AG04449 (cell line): ENCODE measurements at places on chromosomes 13 and 19.
A peak's percentile ranks its signal among the peaks of the same experiment; 100 is the strongest.

DNA sequence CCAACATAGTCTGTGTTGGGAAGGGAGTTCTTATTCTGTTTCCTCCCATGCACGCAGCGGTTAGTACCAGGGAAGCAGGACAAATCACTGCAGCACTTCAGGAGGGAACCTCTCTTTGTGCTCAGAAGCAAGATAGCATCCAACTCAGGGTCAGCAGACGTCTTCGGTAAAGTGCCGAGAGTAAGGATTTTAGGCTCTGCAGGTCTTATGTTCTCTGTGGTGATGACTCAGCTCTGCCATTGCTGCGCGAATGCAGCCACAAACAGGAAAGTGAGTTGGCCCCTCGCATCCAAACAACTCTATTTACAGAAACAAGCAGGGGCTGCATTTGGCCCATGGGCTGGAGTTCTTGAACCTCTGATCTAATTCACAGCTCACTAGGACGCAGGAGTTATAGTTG is 122.1 kb upstream of the SPATA13 start:
- DNase-seq = no peak

- DNase-seq = no peak
Observed at GRCh38 chr13:28671126-28671792, 12.3 kb downstream of the POMP start.

DNA sequence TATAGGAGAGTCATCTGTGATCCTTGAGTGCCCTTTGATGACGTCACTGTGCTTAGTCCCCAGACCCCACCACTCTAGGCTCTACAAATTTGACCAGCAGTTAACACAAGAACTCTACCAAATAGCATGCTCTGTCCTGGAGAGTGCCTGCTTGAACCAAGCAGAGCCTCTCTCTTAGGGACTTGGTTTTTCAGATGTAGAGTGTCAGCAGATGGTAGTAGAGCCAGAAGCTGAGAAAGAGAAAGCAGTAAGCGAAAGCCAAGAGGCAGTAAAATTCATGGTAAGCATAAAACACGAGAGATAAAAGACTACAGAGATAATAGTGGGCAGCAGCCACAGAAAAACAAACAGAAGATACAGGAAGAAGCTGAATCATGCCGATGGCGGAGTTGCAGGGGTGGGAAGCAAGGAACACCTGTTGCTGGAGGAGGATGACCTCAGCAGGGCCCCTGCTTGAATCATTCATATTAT is 193.3 kb downstream of the SLC7A1 start:
- no peak for DNase-seq

DNA sequence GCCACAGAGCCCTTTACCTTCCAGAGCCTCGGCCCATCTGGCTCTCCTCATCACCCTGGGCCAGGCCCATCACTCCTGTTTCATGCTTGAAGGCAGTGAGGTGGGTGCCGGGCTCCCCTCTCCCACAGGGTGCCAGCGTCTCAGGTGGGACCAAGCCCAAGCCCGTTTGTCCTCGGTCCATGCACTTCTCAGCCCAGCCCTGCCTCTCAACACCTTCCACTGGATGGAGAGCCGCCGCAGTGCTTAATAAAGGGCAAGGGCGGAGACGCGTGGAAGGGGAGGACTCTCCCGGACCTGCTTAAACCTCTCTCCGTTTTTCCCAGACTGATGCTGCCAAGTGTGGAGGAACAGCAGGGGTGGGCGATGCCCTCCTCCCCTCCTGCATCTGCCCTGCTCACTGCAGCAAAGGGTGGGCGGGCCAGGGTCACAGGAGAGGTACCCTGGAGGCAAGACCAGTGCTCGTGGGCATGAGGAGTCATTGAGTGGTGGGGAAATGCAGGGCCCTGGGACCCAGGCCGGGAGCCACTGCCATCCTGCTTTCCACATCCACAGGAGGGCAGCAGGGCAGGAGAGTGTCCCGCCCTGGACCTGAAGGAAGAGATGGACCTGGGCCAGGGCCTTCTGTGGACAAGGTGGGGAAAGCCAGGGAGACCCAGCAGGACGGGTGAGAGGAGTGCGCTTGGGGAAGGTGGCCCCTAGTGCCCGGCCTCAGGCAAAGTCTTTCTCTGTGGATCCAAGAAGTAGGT is 9.7 kb upstream of the ATP11A start:
- no peak for DNase-seq

- DNase-seq = no peak
Observed at GRCh38 chr13:113103646-113104045, 1.9 kb upstream of the F7 start.

- DNase-seq = peak; percentile 21
Observed at GRCh38 chr13:52695856-52696255, 43.2 kb downstream of the SUGT1 start.

GRCh38 chr13:34087791-34088190 is 269.8 kb downstream of the RFC3 start:
- no peak for DNase-seq

- DNase-seq = no peak
Observed at GRCh38 chr19:3547301-3547731, 8.3 kb downstream of the TEKTIP1 start.

GRCh38 chr13:33213024-33213768 is 72.4 kb downstream of the STARD13 start:
- no peak for DNase-seq

DNA sequence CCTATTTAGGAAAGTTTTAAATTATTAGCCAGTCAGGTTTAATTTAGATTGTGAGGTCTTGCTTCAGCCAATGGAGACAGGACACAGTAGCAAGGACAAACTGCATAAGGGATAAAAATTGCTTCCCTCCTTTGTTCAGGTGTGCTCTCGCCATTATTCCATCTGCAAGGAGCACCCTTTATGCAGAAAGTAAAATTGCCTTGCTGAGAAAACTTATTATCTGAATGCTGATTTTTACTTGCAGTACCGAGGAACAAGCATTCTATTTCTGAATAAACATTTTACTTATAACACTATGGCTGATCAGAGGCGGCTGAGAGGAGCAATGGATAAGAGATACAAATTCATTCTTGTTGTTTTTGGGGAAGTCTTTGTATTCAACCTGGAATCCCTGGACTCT is 8.0 kb downstream of the CYP4F22 start:
- DNase-seq = no peak

GRCh38 chr19:1383017-1383311 is 743 bp upstream of the NDUFS7 start:
- DNase-seq = peak; percentile 45

DNA sequence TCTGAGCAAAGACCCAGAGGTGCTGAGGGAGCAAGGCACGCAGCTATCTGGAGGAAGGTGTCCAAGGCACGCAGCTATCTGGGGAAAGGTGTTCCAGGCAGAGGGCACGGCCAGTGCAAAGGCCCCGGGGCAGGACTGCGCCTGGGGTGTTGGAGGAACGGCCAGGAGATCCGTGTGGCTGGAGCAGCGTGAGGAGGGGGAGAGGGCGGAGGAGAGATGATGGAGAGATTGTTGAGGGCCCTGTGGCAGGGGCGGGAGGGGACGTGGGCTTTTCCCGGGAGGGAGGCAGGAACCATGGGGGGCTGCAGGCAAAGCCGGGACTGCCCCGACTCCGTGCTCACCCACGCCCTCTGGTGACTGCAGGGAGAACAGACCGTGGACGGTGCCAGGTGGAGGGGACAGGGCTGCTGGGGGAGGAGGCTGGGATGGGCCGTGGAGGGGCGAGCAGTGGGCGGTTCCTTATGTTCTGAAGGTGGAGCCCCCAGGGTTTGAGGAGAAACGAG is 13.3 kb upstream of the MISP start:
- DNase-seq = no peak

- DNase-seq = no peak
Observed at GRCh38 chr13:83298617-83299016, 583.7 kb downstream of the SLITRK1 start.

GRCh38 chr19:2574971-2575630 is 99.2 kb downstream of the GADD45B start:
- DNase-seq = no peak

- no peak for DNase-seq
Observed at GRCh38 chr13:50712456-50712855, 131.0 kb downstream of the DLEU7 start.

- DNase-seq = no peak
Observed at GRCh38 chr19:343941-344624, 513 bp downstream of the MIER2 start.

DNA sequence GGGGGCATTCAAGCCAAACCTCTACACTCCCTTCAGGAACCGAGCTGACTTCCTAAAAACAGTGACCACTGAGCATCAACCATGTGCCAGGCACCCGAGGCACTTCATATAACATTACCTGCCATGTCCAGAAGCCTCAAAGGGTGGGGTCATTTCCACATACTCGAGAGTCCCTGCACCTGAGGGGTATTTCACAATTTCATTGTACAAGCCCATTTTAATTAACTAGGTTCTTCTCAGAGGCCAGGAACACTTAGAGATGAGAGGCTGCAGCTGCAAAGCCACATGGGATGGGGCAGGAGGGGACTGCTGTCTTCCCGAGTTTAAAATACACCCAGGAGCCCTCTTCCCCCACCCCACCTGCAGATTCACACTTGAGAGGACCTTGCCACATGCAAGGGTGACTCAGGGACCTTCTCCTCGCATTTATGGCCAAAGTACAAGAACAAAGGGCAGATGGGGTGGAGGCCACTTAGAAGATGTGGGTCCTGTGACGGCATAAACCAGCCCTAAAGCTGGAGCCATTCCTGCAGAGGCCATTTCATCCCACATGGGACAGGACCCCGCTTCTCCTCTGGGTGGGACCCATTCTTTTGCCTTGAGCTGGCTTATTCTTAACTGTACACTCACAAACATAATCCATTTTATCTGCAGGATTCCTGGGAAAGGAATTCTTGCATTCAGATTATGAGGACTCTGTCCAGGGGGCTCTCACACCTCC is 43.9 kb downstream of the RAB20 start:
- no peak for DNase-seq
